ENCODE measurements at places on chromosomes 11 and 22.

DNA sequence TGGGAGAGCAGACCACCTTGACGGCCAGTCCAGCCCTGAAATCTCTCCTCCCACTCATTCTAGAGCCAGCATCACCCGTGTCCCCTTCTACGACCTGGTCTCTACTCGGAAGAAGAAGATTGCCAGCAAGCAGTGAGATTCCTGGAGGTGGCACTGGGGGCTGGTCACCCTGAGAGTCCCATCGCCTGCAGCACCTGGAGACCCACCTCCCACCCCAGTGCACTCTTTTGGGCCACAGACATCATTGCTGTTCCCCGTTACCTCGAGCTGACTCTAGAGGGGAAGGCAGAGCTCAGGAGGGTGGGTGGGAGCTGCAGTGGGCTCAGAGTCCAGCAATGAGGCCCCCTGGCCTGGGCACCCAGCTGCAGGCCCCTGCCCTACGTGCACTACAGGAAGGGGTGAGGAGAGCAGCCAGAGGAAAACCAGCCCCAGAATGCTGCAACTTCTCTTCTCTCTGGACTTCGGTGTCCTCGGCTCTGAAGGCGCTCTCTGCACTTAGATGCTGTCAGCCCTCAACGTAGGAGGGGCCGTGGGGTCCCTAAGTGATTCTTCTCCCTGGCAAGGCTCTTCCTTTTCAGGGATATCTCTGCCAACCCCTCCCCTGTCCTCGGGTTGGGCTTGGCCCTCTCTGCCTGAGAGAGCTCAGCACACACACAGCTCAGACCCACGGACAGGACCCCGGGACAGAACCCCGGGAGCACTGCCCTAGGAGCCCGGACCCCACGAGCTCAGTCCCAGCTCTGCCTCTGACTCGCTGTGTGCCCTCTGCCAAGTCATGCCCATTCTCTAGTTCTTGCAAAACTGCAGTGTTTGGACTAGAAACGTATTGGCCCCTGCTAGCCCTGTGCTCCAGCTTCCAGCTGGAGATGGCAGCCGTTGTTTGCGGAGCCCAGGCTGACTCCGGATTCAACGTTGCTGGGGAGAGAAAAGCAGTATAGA is 31.3 kb downstream of the CYTH4 start:
- DNase-seq, result no peak

- DNase-seq, result no peak
Measured at GRCh38 chr11:39860931-39861330, 1598.5 kb downstream of the LRRC4C start.

GRCh38 chr22:33300165-33300564 is 242.0 kb upstream of the SYN3 start:
- no peak for DNase-seq

GRCh38 chr11:93720522-93720921 is 20.8 kb downstream of the TAF1D start:
- no peak for DNase-seq

- DNase-seq, result no peak
Measured at GRCh38 chr22:23673826-23674690, 16.8 kb upstream of the RGL4 start.

DNA sequence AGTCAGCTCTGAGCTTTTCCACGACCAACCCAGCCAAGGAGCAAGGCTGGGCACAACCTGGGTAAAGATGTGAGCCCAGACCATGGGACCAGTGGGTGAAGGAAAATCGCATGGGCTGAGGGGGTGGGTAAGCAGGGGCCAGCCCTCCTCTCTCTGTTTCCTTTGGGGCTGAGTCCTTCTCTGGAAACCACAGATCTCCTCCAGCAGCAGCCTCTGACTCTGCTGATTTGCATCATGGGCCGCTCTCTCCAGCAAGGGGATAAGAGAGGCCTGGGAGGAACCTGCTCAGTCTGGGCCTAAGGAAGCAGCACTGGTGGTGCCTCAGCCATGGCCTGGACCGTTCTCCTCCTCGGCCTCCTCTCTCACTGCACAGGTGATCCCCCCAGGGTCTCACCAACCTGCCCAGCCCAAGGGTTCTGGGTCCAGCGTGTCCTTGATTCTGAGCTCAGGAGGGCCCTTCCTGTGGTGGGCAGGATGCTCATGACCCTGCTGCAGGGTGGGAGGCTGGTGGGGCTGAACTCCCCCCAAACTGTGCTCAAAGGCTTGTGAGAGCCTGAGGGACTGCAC is 67.8 kb downstream of the GGTLC2 start:
- no peak for DNase-seq

DNA sequence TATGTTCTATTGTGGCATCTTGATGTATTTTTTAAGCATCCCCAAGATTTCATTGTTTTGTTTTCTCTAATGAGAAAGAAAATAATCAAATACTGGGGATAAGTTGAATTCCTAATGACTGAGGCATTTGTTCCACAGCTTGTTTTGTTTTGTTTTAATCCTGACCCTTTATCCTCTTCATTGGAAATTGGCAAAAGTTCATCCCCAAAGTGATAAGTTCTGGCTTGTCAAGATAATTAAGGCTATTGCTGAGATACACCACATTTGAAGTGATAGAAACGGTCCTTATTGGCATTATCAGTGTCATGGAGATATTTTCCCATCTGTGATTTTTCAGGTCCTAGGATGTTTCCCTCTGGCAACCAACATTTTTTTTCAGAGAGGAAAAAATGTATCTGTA is 65.0 kb downstream of the SLC36A4 start:
- DNase-seq, result no peak

DNA sequence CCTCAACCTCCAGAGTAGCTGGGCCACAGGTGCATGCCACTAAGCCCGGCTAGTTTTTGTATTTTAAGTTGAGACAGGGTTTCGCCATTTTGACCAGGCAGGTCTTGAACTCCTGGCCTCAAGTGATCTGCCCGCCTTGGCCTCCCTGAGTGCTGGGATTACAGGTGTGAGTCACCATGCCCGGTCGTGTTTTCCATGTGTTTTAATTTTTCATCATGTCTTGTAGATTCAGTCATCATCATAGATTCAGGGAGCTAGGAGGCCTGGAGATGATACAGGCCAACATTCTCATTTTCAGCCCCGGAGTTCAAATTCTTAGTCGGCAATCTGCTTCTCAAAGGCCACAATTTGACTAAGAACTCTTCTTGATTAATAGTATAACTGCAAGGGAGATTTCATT is 73.5 kb upstream of the GRAMD1B start:
- no peak for DNase-seq

DNA sequence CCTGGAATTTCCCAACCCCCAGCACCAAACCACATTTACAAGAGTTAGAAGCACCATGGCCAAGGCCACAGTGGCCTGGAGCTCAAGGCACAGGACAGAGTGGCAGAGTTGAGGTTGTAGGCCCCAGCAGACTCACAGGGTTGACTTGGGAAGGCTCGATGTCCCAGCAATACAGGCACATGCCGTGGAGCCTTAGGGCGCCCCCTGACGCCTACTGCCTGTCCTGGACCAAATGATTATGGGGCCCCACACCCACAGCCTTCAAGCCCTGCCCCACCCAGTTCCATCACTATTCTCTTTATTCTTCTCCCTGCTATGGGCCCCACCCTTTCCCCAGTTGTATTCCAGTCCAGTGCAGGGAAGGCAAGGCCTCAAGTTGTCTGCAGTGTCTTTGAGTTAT is at the start of gene CCDC179:
Gene CCDC179 (minus strand): TSS at position 234 of the 400 bp plus-strand sequence. CDS start 53 bp downstream, at position 181.
- no peak for DNase-seq

GRCh38 chr11:82560836-82561235 is 172.8 kb downstream of the FAM181B start:
- DNase-seq, result no peak

DNA sequence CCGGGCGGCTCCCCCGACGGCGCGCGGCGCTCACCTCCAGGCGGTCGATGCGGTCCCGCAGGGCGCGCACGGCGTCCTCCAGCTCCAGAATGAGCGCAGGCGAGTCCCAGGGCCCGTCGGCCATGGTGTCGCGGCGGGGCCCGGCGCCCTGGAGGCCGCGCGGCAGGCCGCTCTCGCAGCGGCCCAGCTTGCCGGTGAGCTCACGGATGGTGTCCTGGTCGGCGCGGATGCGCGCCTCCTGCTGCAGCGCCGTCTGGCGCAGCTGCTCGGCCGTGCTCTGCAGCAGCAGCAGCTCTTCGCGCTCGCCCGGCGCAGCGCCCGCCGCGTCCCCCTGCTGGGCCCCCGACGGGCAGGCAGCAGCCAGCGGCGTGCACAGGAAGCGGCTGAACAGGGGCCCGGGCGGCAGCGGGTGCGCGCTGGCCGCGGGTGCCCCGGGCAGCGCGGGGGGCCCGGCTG is 599 bp downstream of the NPTXR start:
- peak; percentile 59 for DNase-seq

GRCh38 chr11:73466643-73467042 is 90.4 kb downstream of the RELT start:
- DNase-seq, result no peak

All from activated CD4-positive, alpha-beta memory T cell treated with anti-CD3 and anti-CD28 coated beads, Interleukin-2, amount 10 ng/mL, durations not matched to agents 7 days and 5 days (primary cell).